Naive B cell (primary cell): ENCODE measurements at places on chromosomes 3 and 15.

GRCh38 chr15:62362608-62363007 lies 197.5 kb upstream of the C2CD4B start:
- DNase-seq: no peak
- no peaks in the 10 kb centered on the region for H3K4me1 ChIP-seq
- H3K27ac ChIP-seq: no peak overlapping the region
- H3K36me3 ChIP-seq: no peaks in the 10 kb centered on the region
- H3K27me3 ChIP-seq: peaks cover 47% of the 10 kb centered on the region
- H3K4me3 ChIP-seq: no peak overlapping the region

GRCh38 chr15:64634027-64634426 lies 141.4 kb downstream of the RBPMS2 start:
- peak overlapping the region; percentile 88 for H3K27ac ChIP-seq

GRCh38 chr3:194254040-194254439 lies 97.1 kb downstream of the CPN2 start:
- peaks cover 39% of the 10 kb centered on the region for H3K27me3 ChIP-seq
- H3K36me3 ChIP-seq: peaks cover 9% of the 10 kb centered on the region
- no peak overlapping the region for H3K4me3 ChIP-seq
- H3K27ac ChIP-seq: no peak overlapping the region
- no peak for DNase-seq
- H3K4me1 ChIP-seq: peaks cover 25% of the 10 kb centered on the region

GRCh38 chr3:72982609-72983366 lies 13.8 kb upstream of the PPP4R2 start:
- no peaks in the 10 kb centered on the region for H3K36me3 ChIP-seq
- DNase-seq: no peak
- H3K27me3 ChIP-seq: peaks cover 21% of the 10 kb centered on the region
- H3K4me3 ChIP-seq: no peak overlapping the region
- H3K4me1 ChIP-seq: peaks cover 6% of the 10 kb centered on the region
- no peak overlapping the region for H3K27ac ChIP-seq

GRCh38 chr15:59372352-59373211 lies at the start of gene MYO1E:
Gene MYO1E (minus strand): TSS chr15:59372871. CDS start chr15:59372500, 371 bp downstream.
- peak within 1 kb of the TSS; percentile 97 for H3K4me3 ChIP-seq
- H3K27me3 ChIP-seq: no peaks in the 10 kb centered on the region
- peak; percentile 51 for DNase-seq
- peaks cover 71% of the 10 kb centered on the region for H3K4me1 ChIP-seq
- peak within 1 kb of the TSS; percentile 96 for H3K27ac ChIP-seq
- no peaks in the 10 kb centered on the region for H3K36me3 ChIP-seq

GRCh38 chr15:85651548-85651947 lies 143.2 kb downstream of the KLHL25 start:
- H3K4me3 ChIP-seq: no peak overlapping the region
- peaks cover 8% of the 10 kb centered on the region for H3K4me1 ChIP-seq
- H3K36me3 ChIP-seq: peaks cover 16% of the 10 kb centered on the region
- no peaks in the 10 kb centered on the region for H3K27me3 ChIP-seq
- DNase-seq: no peak

DNA sequence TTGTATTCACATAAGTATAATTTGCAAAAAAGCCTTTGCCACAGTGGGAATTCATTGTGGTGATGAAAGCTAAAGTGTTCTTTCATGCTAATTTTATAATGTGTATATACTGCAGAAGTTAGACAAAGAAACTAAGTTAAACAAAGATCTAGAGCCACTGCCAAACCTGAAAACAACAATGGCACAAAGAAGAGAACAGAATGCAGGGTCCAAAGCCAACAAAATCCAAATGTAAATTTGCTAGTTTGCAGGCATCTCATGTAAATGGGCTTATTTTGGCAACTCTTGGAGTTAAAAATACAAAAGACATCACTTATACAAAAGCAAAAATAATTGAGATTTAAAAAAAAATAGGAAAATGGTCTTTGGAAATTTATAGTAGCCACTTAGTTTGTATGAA lies 123.0 kb downstream of the TCF12 start:
- no peak overlapping the region for H3K4me3 ChIP-seq
- no peaks in the 10 kb centered on the region for H3K27me3 ChIP-seq
- H3K36me3 ChIP-seq: peaks cover 5% of the 10 kb centered on the region

DNA sequence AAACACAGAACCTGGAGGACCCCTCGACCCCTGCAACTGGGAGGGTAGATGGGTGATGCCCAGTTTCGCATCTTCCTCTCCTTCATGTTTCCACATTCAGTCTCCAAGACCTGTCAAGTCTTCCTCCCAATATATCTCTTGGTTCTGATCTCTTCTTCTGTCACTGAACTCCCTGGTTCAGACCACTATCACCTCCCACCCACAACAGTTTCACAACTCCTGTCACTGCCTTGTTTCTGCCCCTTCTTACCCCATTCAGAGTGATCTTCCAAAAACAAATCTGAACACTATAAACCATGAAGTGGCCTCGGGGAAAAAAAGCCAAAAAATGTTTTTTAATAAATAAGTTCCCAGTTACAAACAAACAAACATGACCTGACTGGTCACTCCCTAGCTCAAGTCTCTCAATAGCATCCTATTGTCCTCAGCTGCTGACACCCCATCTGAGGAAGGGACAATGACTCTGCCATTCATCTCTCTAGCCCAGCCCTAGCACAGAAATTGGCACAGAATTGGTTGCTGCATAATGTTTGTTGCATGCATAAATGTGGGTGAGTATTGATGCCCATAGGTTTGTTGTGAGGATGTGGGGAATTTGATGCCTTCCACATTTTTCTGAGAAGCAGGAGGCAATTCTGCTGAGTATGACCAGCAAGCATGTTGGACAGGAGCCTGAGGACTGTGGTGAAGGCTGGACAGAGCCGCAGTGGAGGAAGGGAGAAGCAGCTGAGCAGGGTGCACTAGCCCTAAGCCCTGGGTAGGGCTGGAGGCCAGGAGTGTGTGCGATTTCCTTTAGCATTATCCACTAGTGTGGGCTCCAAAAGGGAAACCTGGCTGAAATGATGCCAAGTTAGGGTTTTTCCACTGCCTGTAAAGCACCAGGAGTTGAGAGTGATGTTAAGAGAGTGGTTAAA lies 12.2 kb upstream of the XYLB start:
- no peak overlapping the region for H3K27ac ChIP-seq
- no peaks in the 10 kb centered on the region for H3K4me1 ChIP-seq
- DNase-seq: no peak

- H3K27ac ChIP-seq: no peak overlapping the region
- no peaks in the 10 kb centered on the region for H3K4me1 ChIP-seq
- DNase-seq: no peak
- H3K27me3 ChIP-seq: peaks cover 2% of the 10 kb centered on the region
- H3K36me3 ChIP-seq: no peaks in the 10 kb centered on the region
Measured at GRCh38 chr3:46667061-46667621, 26.3 kb downstream of the ALS2CL start.

DNA sequence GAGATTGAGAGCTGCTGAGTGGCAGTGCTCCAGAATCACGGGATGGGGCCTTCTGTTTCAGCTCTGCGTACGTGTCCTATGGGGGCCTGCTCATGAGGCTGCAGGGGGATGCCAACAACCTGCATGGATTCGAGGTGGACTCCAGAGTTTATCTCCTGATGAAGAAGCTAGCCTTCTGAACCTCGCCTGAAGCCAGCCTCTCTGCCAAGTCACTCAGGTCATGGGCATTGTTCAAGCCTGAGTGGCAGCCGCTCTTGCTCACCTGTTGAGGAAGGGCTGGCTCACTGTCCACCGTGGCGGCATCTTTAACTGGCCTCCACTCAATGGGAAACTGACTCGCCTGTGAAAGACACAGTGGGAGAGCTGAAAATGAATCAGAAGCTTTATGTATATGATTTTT lies 6.6 kb downstream of the POLR2H start:
- H3K4me3 ChIP-seq: no peak overlapping the region
- no peaks in the 10 kb centered on the region for H3K27me3 ChIP-seq
- DNase-seq: no peak

- H3K27me3 ChIP-seq: no peaks in the 10 kb centered on the region
- H3K4me3 ChIP-seq: no peak overlapping the region
- no peak overlapping the region for H3K27ac ChIP-seq
- DNase-seq: no peak
- H3K36me3 ChIP-seq: no peaks in the 10 kb centered on the region
Measured at GRCh38 chr15:62779036-62779770, 263.3 kb upstream of the TPM1 start.

- H3K27me3 ChIP-seq: peaks cover 33% of the 10 kb centered on the region
- no peak for DNase-seq
- no peak overlapping the region for H3K4me3 ChIP-seq
- no peaks in the 10 kb centered on the region for H3K36me3 ChIP-seq
- H3K4me1 ChIP-seq: peaks cover 8% of the 10 kb centered on the region
- no peak overlapping the region for H3K27ac ChIP-seq
Measured at GRCh38 chr3:61564395-61565059, 3.2 kb downstream of the PTPRG start.

GRCh38 chr15:51706926-51707608 lies 25.8 kb downstream of the SCG3 start:
- DNase-seq: no peak
- peaks cover 8% of the 10 kb centered on the region for H3K36me3 ChIP-seq
- H3K4me3 ChIP-seq: no peak overlapping the region
- H3K27ac ChIP-seq: no peak overlapping the region
- H3K27me3 ChIP-seq: no peaks in the 10 kb centered on the region
- H3K4me1 ChIP-seq: no peaks in the 10 kb centered on the region

DNA sequence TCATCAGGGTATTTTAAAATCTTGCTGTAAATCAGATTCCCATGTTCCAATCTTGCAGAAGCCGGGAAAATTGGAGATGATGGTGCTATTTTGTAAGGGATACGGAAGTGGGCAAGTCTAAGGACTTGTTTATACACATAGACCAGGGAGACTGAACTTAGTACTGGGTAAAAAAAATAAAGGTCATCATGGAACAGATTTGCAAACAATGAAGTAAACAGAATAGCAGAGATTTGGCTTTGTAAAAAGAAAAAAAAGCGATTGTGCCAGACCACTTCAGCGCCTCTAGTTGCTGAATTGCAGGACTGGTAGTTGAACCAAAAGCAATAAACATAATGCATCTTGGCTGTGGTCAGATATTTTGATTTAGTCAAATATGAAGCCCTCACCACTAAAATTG lies 229.1 kb downstream of the TP63 start:
- no peaks in the 10 kb centered on the region for H3K36me3 ChIP-seq
- H3K27me3 ChIP-seq: no peaks in the 10 kb centered on the region
- no peak overlapping the region for H3K27ac ChIP-seq
- H3K4me1 ChIP-seq: no peaks in the 10 kb centered on the region

- no peaks in the 10 kb centered on the region for H3K27me3 ChIP-seq
- H3K4me1 ChIP-seq: no peaks in the 10 kb centered on the region
- H3K27ac ChIP-seq: no peak overlapping the region
- no peak for DNase-seq
Measured at GRCh38 chr15:47415539-47415971, 301.8 kb upstream of the SEMA6D start.

GRCh38 chr3:104412608-104413580 lies 953.8 kb upstream of the ALCAM start:
- H3K4me1 ChIP-seq: no peaks in the 10 kb centered on the region
- no peak overlapping the region for H3K27ac ChIP-seq
- no peaks in the 10 kb centered on the region for H3K27me3 ChIP-seq

DNA sequence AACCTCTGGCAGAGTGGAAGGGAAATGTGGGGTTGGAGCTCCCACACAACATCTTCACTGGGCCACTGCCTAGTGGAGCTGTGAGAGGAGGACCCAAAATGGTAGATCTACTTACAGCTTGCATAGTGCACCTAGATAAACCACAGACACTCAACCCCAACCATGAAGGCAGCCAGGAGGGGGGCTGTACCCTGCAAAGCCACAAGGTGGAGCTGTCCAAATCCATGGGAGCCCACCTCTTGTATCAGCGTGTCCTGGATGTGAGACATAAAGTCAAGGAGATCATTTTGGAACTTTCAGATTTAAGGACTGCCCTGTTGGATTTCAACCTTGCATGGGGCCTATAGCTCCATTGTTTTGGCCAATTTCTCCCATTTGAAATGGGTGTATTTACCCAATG lies 20.9 kb downstream of the TP63 start:
- no peak overlapping the region for H3K4me3 ChIP-seq
- DNase-seq: no peak
- H3K27ac ChIP-seq: no peak overlapping the region
- H3K4me1 ChIP-seq: no peaks in the 10 kb centered on the region
- H3K27me3 ChIP-seq: no peaks in the 10 kb centered on the region
- H3K36me3 ChIP-seq: no peaks in the 10 kb centered on the region

DNA sequence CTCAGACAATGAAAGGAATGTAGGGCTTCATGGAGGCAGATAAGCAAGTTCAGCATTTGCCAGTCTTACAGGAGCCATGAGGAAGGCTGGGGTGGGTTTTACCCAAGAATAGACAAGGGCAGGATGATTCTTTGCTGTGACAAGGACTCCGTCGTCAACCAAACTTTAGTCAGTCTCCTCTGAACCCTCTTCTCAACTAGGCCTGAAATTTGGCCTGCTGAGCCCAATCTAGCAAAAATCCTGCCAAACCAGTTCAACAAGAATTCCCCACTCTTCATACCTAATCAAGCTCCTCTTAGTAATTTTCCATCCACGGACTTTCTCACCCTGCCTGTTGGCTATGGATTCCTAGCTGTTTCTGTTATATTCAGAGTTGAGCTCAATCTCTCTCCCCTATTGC lies 280.5 kb downstream of the TBL1XR1 start:
- H3K27me3 ChIP-seq: no peaks in the 10 kb centered on the region
- no peaks in the 10 kb centered on the region for H3K36me3 ChIP-seq
- no peaks in the 10 kb centered on the region for H3K4me1 ChIP-seq
- H3K4me3 ChIP-seq: no peak overlapping the region

GRCh38 chr15:34951993-34952392 lies 17.5 kb downstream of the AQR start:
- H3K4me3 ChIP-seq: no peak overlapping the region
- H3K27me3 ChIP-seq: no peaks in the 10 kb centered on the region
- peaks cover 10% of the 10 kb centered on the region for H3K36me3 ChIP-seq
- H3K4me1 ChIP-seq: no peaks in the 10 kb centered on the region
- no peak overlapping the region for H3K27ac ChIP-seq
- DNase-seq: no peak

DNA sequence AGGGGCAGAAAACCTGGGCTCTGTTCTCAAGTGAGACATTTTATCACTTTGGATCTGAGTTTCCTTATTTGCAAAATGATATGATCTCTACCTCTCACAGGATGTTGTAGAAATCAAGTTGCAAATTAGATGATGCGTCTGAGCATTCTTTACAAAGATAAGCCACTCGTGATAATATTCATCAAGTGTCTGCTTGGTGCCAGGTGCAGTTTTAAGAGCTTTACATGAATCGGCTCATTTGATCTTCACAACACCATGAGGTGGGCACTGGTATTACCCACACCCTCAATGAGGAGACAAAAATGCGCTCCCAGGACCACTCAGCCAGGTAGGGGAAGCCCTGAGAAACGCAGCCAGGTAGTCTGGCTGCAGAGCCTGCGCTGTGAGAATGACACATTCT lies 59.1 kb upstream of the CA12 start:
- no peak for DNase-seq
- H3K27me3 ChIP-seq: peaks cover 8% of the 10 kb centered on the region
- H3K27ac ChIP-seq: no peak overlapping the region
- no peak overlapping the region for H3K4me3 ChIP-seq
- no peaks in the 10 kb centered on the region for H3K36me3 ChIP-seq
- peaks cover 7% of the 10 kb centered on the region for H3K4me1 ChIP-seq
